A673 (cell line): ENCODE measurements at places on chromosomes 3 and 15.

GRCh38 chr3:156559321-156559720 lies 4.4 kb upstream of the SSR3 start:
- DNase-seq, result no peak

- DNase-seq, result no peak
Observed at GRCh38 chr3:119647843-119648575, 12.4 kb downstream of the POPDC2 start.

DNA sequence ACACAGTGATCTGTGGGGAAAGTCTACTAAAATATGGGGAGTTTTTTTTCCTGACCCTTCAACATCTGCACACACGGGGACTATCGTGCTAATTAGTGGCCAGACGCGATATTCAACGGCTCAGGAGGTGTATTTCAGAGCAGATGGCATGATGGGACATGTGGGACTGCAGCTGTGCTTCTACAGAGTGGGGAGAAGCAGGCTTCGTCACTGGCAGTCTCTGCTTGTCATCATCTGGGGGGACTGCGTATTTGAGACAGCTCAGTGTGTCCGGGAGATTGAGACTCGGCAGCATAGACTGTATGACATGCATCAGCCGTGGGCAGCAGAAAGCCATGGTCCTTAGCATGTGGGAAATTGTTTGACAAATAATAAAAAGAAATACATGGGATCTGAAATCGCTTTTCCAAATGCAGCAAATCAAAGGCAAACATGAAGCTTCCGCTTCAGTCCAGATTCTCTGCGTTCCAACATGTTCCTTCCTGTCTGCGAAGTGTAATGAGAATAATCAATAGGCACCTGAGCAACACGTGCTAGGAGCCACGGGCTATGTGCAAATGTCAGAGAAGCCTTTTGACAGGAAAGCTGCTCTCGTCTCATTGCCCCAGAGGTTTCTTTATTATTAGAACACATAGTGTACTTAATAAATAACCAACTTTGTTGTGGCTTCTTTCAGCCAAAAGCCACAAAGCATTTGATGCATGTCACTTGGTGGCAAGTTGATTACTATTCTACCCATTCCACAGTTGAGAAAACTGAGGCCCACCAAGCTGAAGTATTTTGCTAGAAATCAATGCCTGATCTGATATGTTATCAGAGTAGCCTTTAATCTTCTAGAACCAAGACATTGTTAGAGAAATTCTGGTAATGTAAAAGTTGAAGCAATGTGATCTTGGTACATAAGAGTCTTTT lies 276.3 kb downstream of the RYR3 start:
- DNase-seq, result no peak

DNA sequence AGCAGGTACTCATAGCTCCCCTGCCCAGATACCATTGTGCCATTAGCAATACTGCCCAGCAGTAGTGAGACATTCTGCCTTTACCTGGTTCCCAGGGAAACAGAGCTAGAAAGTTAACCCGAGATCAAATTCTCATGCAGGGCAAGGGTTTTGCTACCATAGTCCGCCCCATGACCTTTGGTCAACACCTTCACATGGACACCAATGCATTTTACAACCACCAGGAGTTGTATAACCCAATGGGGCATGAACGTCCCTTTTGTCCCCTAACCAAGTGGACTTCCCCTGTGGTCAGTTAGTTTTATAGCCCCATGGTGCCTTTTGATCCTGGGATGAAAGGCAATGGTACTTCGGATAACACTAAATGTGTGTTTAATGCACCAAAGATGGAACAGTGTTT lies 151.7 kb upstream of the IQSEC1 start:
- DNase-seq, result no peak

DNA sequence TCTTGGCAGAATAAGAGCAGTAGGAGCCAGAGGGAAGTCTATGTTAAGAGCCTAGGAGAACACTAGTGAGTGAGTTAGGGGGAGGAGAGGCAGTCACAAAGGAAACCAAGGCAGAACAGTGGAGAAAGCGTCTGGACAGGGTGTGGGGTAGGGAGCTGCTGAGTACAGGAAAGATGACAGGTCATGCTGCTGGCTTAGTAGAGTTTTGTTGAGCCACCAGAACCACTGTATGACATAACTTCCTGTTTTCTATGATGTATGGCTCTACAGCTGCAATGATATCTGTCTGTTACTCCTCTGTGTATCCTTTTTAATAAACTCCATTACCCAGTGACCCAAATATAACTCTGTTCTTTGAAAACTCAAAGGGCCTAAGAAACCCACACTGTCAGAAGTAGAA lies 10.6 kb upstream of the STT3B start:
- no peak for DNase-seq

DNA sequence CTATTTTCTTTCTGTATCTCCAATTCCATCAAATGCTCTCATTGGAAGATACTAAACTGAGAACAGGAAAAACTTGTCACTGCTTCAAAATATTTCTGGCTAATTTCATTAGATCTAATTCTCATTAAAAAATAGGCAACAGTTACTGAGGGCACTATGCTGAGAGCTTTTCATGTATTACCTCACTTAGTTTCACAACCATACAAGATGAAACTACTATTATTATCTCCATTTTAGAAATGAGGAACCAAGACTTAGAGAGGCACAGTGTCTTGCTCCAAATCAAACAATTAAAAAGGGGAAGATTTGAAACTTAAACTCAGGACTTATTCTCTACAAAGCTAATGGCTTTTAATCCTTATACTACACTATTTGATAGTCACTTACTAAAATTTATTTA lies 7.2 kb upstream of the OTOL1 start:
- DNase-seq, result no peak
